ENCODE measurements at places on chromosomes 2 and 18. TPM values are rescaled to one million over a fixed set of nuclear protein-coding genes. Genes with fewer than 3 reads are reported as not detected.

TXNDC2 gene
- not detected for polyA plus RNA-seq

NEB gene
- polyA plus RNA-seq = 2.4 TPM

SLC38A11 gene
- polyA plus RNA-seq = 1.0 TPM

SLC11A1 gene
- polyA plus RNA-seq = not detected

TUBA3E gene
- 0.20 TPM for polyA plus RNA-seq

FNDC4 gene
- polyA plus RNA-seq = 5.1 TPM

AKAIN1 gene
- 444 TPM for polyA plus RNA-seq

COL4A4 gene
- polyA plus RNA-seq = 0.67 TPM

NT5DC4 gene
- not detected for polyA plus RNA-seq

LOXL3 gene
- polyA plus RNA-seq = not detected

RAB10 gene
- 56.6 TPM for polyA plus RNA-seq

CFAP53 gene
- polyA plus RNA-seq = 1.6 TPM

LIMS3 gene
- polyA plus RNA-seq = not detected

KHK gene
- polyA plus RNA-seq = 1.3 TPM

CMPK2 gene
- polyA plus RNA-seq = not detected

TGFA gene
- polyA plus RNA-seq = 0.55 TPM

RGPD4 gene
- polyA plus RNA-seq = not detected

REG3A gene
- not detected for polyA plus RNA-seq

CXCR4 gene
- polyA plus RNA-seq = 6.1 TPM

SPP2 gene
- polyA plus RNA-seq = not detected

IL18R1 gene
- not detected for polyA plus RNA-seq

EMX1 gene
- polyA plus RNA-seq = not detected

SIGLEC15 gene
- polyA plus RNA-seq = not detected

SAG gene
- not detected for polyA plus RNA-seq

SP140 gene
- not detected for polyA plus RNA-seq

LRRTM4 gene
- polyA plus RNA-seq = 9.6 TPM

LOXHD1 gene
- not detected for polyA plus RNA-seq

INHA gene
- 0.60 TPM for polyA plus RNA-seq

SCYGR5 gene
- not detected for polyA plus RNA-seq

C2orf92 gene
- 2.0 TPM for polyA plus RNA-seq

MSH6 gene
- 16.8 TPM for polyA plus RNA-seq

COX7A2L gene
- 293 TPM for polyA plus RNA-seq

DAW1 gene
- polyA plus RNA-seq = not detected

RELCH gene
- polyA plus RNA-seq = 17.4 TPM

KCNG2 gene
- polyA plus RNA-seq = not detected

CYRIA gene
- polyA plus RNA-seq = 9.6 TPM

CD28 gene
- not detected for polyA plus RNA-seq

BBS5 gene
- 23.0 TPM for polyA plus RNA-seq

TMEM200C gene
- 1.1 TPM for polyA plus RNA-seq

GPR45 gene
- not detected for polyA plus RNA-seq

TCF23 gene
- not detected for polyA plus RNA-seq

C1GALT1C1L gene
- 2.1 TPM for polyA plus RNA-seq

CDH7 gene
- 2.4 TPM for polyA plus RNA-seq
